ENCODE measurements at places on chromosomes 3 and 15.

GRCh38 chr15:99264125-99264524, 12.8 kb downstream of the LRRC28 start:
- no peaks in the 10 kb centered on the region for H3K36me3 ChIP-seq
- no peak overlapping the region for H3K27ac ChIP-seq
- no peak overlapping the region for H3K4me3 ChIP-seq
- no peaks in the 10 kb centered on the region for H3K27me3 ChIP-seq
- no peak for DNase-seq

DNA sequence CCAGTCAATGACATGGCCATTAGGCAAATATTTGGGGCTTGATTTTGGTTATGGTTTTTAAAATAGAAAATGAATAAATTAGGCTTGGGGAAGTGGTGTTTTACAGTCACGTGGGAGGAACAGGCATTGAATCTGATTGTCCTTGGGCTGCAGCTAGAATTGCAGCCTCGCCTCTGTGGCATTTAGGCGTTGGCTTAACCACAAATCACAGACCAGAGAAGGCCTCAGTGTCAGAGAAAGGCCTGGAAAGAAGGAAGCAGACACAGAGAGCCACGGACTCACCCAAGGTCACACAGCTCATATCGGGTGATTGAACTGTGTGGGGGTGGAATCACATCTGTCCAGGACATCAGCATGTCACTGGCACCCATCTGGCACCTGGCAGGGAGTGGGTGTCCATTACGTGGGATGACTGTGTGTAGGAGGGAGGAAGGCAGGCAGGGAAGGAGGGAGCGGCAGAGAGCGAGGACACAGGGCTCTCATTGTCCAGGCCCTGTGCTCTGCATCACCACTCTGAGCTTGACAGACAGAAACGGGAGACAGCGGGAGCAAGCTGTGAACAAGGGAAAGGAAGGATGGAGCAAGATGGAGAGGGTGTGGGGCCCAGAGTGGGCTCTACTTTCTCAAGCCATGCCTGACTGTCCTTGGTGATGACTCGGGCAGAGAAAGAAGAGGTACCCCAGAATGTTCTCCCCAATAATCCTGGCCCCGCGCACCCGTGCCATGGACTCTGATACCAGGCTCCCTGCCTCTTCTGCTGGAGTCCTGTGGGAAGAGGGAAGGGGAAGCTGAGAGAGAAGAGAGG, 186.4 kb downstream of the FAM43A start:
- no peaks in the 10 kb centered on the region for H3K27me3 ChIP-seq
- H3K36me3 ChIP-seq, result no peaks in the 10 kb centered on the region
- no peak overlapping the region for H3K4me3 ChIP-seq
- DNase-seq, result no peak

- H3K4me3 ChIP-seq, result no peak overlapping the region
- DNase-seq, result no peak
- no peak overlapping the region for H3K27ac ChIP-seq
- no peaks in the 10 kb centered on the region for H3K4me1 ChIP-seq
Measured at GRCh38 chr3:75983111-75983510, 197.8 kb upstream of the ZNF717 start.

GRCh38 chr3:14814411-14814871, 4.3 kb upstream of the FGD5 start:
- no peak for DNase-seq
- H3K4me1 ChIP-seq, result no peaks in the 10 kb centered on the region
- H3K4me3 ChIP-seq, result no peak overlapping the region

DNA sequence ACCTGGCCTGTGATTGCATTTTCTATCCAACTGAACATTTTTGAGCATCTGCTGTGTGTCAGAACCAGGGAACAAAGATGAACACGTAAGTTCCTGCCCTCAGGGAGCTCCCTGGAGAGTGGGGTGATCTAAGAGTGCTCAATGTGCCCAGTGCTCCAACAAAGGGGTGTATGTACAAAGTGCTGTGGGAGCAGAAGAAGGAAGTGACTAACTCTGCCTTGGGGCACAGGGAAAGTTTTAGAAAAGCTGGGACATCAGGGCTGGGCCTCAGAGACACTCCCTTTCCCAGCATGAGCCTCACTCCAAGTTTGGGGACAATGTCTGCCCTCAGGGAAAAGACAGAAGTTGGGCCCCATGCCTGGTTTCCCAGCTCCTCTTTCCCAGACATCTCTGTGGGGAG, 27.6 kb upstream of the BNC1 start:
- no peak for DNase-seq
- H3K27ac ChIP-seq, result peak overlapping the region; percentile 41
- H3K27me3 ChIP-seq, result no peaks in the 10 kb centered on the region
- H3K4me1 ChIP-seq, result peaks cover 28% of the 10 kb centered on the region
- no peaks in the 10 kb centered on the region for H3K36me3 ChIP-seq
- H3K4me3 ChIP-seq, result no peak overlapping the region

- H3K4me3 ChIP-seq, result no peak overlapping the region
- no peaks in the 10 kb centered on the region for H3K27me3 ChIP-seq
- DNase-seq, result no peak
- no peak overlapping the region for H3K27ac ChIP-seq
- H3K36me3 ChIP-seq, result no peaks in the 10 kb centered on the region
Measured at GRCh38 chr3:182242489-182242942, 530.8 kb downstream of the SOX2 start.

- no peaks in the 10 kb centered on the region for H3K27me3 ChIP-seq
- H3K27ac ChIP-seq, result no peak overlapping the region
- H3K36me3 ChIP-seq, result no peaks in the 10 kb centered on the region
- peaks cover 38% of the 10 kb centered on the region for H3K4me1 ChIP-seq
Measured at GRCh38 chr15:58460872-58461271, 29.1 kb downstream of the LIPC start.

DNA sequence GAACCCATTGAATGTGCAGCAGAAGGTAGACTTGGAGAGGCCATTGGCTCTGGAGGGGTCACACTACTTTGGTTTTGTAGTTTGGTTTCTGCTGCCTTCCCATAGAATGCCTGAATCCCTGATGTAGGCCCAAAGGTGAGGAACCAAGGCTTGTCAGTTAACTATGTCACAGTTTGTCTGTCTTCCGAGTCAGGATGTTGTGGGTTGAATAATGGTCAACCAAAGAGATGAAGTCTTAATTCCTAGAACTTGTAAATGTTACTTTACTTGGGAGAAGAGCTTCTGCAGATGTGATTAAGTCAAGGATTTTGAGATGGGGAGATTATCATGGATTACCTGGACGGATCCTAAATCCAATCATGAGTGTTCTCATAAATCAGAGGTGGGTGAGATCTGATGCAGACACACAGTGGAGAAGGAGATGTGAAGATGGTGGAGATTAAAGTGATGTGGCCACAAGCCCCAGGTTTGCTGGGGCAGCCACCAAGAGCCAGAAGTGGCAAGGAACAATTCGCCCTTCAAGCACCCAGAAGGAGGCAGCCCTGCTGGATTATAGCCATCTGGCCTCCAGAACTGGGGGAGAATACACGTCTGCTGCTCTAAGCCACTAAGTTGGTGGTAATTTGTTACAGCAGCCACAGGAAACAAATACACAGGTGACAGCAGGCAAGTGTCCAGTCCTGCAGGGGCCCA, 2.3 kb upstream of the CCR8 start:
- DNase-seq, result no peak
- H3K4me3 ChIP-seq, result no peak overlapping the region
- no peak overlapping the region for H3K27ac ChIP-seq
- H3K36me3 ChIP-seq, result no peaks in the 10 kb centered on the region

- peaks cover 56% of the 10 kb centered on the region for H3K4me1 ChIP-seq
- no peaks in the 10 kb centered on the region for H3K36me3 ChIP-seq
- DNase-seq, result no peak
Measured at GRCh38 chr3:195255176-195255500, 15.8 kb downstream of the XXYLT1 start.

- H3K4me1 ChIP-seq, result no peaks in the 10 kb centered on the region
- H3K27me3 ChIP-seq, result no peaks in the 10 kb centered on the region
- H3K36me3 ChIP-seq, result no peaks in the 10 kb centered on the region
- DNase-seq, result no peak
Measured at GRCh38 chr3:185270262-185270955, 16.6 kb upstream of the EHHADH start.

DNA sequence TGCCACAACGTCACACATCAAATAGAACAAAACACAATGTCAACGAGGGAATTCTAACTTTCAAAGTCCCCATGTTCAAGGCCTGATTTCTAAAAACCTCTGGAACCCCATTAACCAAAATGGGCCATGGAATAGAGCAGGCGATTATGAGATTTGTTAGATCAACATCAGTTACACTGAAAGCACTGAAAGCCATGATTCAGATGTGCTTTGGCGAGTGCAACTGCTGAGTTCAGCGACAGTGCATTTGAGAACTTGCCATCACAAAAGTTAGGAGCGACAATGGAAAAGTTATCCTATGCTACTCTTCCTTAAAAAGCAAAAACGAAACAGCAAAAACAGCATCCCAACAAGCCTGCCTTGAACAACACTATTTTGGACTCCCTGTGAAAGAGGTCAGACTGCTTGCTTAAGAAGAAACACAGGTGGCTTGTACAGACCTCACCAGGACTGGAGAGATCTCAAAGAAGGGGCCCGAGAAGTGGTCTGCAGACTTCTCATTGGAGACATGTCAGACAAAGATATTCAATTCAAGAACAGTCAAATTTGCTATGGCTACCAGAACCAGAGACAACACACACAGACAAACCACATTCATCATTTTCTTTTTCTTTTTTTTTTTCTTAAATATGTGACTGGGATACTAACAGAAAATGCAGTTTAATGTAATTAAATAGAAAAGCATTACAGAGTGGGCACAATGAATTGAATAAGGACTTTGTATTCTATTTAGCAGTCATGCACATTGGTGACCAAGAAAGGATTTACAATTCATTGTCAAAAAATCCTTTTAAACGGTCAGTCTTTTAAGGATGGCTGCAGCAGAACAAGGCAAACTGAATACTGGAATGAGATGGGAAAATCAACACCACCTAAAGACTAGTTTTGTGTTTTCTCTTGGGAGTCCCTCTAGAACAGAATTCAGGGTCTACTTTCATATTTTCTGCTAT, 20.9 kb downstream of the UQCC5 start:
- DNase-seq, result no peak
- no peak overlapping the region for H3K27ac ChIP-seq
- H3K4me3 ChIP-seq, result no peak overlapping the region

DNA sequence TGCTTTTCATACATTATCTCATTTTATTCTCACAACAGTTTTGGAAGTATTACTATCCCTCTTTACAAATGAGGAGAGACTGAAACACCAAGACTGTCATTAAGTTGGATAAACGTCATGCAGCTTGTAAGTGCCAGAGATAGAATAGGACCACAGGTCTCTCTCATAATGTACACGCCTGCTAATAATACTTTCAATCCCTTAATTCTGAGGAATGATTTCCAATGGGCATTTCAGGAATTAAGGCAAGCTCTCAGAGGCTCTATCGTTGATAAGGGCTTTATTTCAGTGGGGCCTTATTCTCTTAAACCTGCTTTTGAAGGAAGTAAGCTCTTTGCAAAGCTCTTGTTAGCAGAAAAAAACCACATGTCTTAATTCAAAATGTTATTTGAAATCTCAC, 229.1 kb downstream of the NFKBIZ start:
- H3K27ac ChIP-seq, result no peak overlapping the region
- no peak overlapping the region for H3K4me3 ChIP-seq

DNA sequence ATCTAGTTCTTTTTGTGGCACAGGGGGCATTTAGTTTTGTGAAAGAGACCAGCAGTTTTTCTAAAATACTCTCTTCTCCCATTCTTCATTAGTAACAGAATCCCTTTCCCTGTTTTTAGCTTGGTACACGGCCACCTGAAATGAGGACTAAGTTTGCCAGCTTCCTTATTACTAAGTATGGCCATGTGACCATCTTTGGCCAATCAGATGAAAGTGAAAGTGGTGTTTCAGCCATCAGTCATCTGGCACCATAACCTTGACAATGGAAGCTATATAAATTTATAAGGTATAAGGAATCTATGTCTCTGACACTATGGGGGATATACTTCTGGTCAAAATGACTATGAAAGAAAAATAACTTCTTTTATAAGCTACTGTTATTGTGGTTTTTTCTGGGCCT, 570.4 kb downstream of the AGBL1 start:
- H3K36me3 ChIP-seq, result no peaks in the 10 kb centered on the region
- H3K27me3 ChIP-seq, result no peaks in the 10 kb centered on the region
- H3K4me1 ChIP-seq, result peaks cover 5% of the 10 kb centered on the region
- H3K27ac ChIP-seq, result no peak overlapping the region
- no peak for DNase-seq
- no peak overlapping the region for H3K4me3 ChIP-seq

GRCh38 chr3:56547486-56547885, 9.5 kb upstream of the CCDC66 start:
- no peak overlapping the region for H3K27ac ChIP-seq
- no peak overlapping the region for H3K4me3 ChIP-seq
- H3K4me1 ChIP-seq, result no peaks in the 10 kb centered on the region
- DNase-seq, result no peak
- H3K36me3 ChIP-seq, result no peaks in the 10 kb centered on the region
- H3K27me3 ChIP-seq, result no peaks in the 10 kb centered on the region

- peaks cover 64% of the 10 kb centered on the region for H3K4me1 ChIP-seq
- H3K4me3 ChIP-seq, result no peak overlapping the region
- DNase-seq, result no peak
- no peak overlapping the region for H3K27ac ChIP-seq
- peaks cover 19% of the 10 kb centered on the region for H3K36me3 ChIP-seq
Measured at GRCh38 chr3:196423044-196423781, 9.0 kb downstream of the UBXN7 start.

GRCh38 chr3:31029706-31030105, 135.2 kb upstream of the GADL1 start:
- no peaks in the 10 kb centered on the region for H3K4me1 ChIP-seq
- no peaks in the 10 kb centered on the region for H3K27me3 ChIP-seq
- H3K36me3 ChIP-seq, result no peaks in the 10 kb centered on the region
- H3K4me3 ChIP-seq, result no peak overlapping the region
- H3K27ac ChIP-seq, result no peak overlapping the region
